Activated CD8-positive, alpha-beta memory T cell treated with anti-CD3 and anti-CD28 coated beads, Interleukin-2, amount 50 U/mL, for 48 hours (primary cell): ENCODE measurements at places on chromosomes 4 and X.

- DNase-seq = no peak
Measured at GRCh38 chr4:123553279-123553678, 156.7 kb downstream of the SPRY1 start.

GRCh38 chr4:8377103-8378075, 63.1 kb downstream of the ACOX3 start:
- DNase-seq = no peak

- no peak for DNase-seq
Measured at GRCh38 chr4:109462297-109462696, 28.7 kb downstream of the SEC24B start.

DNA sequence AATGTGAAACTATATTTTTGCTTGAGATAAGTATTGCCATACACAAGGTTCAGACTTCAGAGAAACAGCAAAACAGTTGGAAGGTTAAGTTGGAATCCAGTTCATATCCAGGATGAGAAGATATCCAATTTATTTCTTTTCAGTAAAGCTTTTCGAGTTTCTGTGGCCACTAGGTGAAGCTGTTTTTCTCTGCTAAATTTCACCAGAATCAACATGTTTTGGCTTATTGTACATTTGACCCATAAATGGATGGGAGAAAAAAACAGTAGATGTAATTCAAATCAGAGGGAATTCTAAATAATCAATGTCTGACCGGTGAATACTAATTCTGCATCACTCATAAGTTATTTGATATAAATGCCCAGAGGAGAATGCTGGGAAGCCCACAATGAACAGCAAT, 9.1 kb upstream of the METTL14 start:
- no peak for DNase-seq

DNA sequence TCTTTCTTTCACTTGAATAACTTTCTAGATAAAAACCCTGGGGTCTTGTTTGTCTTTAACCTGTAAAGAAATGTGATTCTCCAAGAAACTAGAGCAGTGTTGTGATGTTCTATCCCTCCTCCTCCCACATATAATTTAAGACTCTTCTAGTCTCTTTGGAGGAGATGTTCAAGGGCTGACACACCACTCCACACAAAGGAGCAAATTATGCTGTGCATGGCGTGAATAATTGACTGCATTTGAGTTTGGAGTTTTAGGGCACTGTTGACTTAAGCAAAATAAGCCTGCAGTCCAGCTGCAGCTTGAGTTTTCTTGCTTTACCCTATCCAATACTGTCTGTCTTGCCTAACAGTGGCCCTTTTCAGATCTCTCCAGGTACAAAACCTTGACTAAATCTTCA, 119.7 kb downstream of the CHRDL1 start:
- DNase-seq = no peak

- DNase-seq = no peak
Measured at GRCh38 chrX:145190801-145191389, 56.4 kb upstream of the SPANXN1 start.

DNA sequence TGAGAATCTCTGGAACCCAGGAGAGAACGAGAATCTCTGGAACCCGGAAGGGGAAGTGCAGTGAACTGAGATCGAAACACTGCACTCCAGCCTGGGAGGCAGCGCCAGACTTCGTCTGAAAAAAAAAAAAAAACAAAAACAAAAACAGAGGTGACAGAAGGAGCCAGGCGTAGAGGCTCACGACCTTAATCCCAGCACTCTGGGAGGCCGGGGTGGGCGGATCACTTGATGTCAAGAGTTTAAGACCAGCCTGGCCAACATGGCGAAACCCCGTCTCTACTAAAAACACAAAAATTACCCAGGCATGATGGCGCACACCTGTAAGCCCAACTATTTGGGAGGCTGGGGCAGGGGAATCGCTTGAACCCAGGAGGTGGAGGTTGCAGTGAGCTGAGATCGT, 17.0 kb downstream of the ZNF280C start:
- no peak for DNase-seq

GRCh38 chr4:46793036-46793435, 116.0 kb downstream of the COX7B2 start:
- no peak for DNase-seq

GRCh38 chr4:155657169-155657568, 9.5 kb upstream of the GUCY1A1 start:
- DNase-seq = no peak

DNA sequence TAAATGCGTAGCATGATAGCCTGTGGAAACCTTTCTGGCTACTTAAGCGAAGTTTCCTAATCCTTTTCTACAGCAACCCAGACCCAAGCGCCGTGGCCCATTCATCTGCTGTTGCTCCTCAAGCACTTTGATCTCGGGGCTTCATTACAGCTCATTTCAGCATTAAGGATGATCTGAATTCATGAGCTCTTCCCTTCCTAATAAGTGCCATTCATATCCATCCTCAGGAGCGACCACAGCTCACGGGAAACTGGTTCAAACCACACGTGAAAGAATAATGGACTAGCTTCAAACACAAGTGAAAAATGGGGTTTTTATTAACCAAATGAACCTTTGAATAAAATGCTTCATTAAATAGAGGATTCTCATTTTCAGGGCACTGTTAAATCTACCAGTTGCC, 202.6 kb upstream of the LEF1 start:
- no peak for DNase-seq
